Tracheal epithelial cell (primary cell): ENCODE measurements at places on chromosomes 11 and 22. TPM values are rescaled to one million over a fixed set of nuclear protein-coding genes. Genes with fewer than 3 reads are reported as not detected.

Gene MAPK8IP2
- 0.43 and 0.48 TPM in 2 replicates for total RNA-seq

Gene MOGAT2
- not detected in 2 replicates for total RNA-seq

Gene RAG2
- not detected in 2 replicates for total RNA-seq

Gene VPREB3
- 1.2 TPM in 1 of 2 replicates, not detected in the other for total RNA-seq

Gene PDE3B
- under 0.01 and 0.85 TPM in 2 replicates for total RNA-seq

Gene NUP50
- total RNA-seq = 42.4 and 76.1 TPM in 2 replicates

Gene OR51E1
- not detected in 2 replicates for total RNA-seq

Gene TIMM10
- total RNA-seq = 45.2 and 50.1 TPM in 2 replicates

Gene STT3A
- 91.6 and 137 TPM in 2 replicates for total RNA-seq
